AG04449 (cell line): ENCODE measurements at places on chromosomes 7 and 10.

DNA sequence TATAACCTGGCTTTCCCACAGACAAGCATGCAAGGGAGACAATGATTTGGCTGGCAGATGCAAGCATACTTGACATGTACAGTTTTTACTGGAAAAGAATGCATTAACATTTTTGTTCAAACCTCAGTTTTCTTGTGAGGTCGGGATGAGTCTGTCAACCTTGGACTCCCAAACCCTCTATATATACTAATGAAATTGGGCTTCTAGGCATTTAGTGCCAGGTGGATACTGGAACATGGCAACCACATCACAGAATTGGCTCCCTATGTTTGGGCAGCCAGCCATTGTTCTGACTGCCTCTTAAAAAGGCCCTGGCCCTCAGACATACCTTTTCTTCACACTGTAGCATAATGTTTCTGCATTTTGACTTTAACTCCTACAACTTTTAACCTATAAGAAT lies 39.1 kb downstream of the CDK6 start:
- no peak for DNase-seq

GRCh38 chr7:158265743-158266080 lies 321.9 kb downstream of the PTPRN2 start:
- no peak for DNase-seq

GRCh38 chr7:71229699-71230098 lies 97.8 kb downstream of the GALNT17 start:
- no peak for DNase-seq

DNA sequence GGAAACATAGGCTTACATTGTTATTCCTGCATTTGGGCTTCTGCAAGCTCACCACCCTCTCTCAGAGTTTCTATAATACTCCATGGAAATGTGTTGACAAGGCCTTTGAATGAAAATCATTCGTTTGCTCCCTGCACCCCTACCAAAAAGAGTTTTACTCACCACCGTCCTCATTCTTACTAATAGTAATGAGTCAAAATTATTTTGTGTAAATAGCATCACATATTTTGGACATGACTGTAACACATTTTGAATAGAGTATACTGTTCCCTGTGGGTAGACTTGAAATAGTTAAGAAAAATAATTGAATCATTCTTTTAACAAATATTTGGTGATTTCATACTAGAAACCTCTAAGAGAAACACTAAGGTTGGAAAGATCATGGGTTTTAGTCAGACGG lies 84.6 kb downstream of the AKAP9 start:
- peak; percentile 56 for DNase-seq

GRCh38 chr10:99532687-99533495 lies at the start of gene NKX2-3:
NKX2-3 (plus strand) TSS chr10:99532942; CDS start chr10:99533132, 190 bp downstream.
- DNase-seq, result no peak

DNA sequence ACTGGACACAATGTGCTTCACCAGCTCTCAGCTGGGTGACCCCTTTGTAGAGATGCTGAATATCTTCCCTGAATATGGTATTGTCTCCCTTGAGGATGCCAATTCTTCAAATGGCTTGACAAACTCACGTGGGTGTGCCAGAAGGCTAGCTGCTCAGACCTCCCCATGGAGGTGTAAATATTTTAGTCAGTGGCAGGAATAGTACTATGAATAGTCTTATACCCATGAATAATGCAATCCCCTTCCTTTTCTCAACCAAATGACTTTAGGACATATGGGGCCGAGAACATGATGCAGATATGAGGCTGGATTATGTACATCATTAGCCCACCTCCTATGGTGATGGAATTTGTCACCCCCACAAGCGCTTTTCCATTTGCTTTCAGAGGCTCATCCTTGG lies 401.8 kb downstream of the ADRA2A start:
- no peak for DNase-seq

DNA sequence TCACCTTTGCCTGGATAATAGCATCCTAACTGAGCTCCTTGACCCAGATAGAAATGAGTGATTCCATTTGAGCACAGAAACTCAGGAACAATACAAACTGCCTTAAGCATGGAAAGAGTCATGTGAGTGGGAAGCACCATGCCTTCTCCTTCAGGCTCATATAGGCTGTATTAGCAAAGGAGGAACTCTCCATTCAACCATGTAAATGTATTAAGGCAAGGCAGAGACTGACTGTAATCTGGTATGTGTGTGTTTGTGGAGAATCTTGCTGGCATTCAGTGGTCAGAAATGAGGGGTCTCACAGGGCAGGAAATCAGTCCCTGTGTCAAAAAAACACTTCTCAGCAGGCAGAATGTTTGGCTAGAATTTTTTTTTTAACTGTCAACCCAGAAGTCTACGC lies 40.2 kb downstream of the COA1 start:
- no peak for DNase-seq

DNA sequence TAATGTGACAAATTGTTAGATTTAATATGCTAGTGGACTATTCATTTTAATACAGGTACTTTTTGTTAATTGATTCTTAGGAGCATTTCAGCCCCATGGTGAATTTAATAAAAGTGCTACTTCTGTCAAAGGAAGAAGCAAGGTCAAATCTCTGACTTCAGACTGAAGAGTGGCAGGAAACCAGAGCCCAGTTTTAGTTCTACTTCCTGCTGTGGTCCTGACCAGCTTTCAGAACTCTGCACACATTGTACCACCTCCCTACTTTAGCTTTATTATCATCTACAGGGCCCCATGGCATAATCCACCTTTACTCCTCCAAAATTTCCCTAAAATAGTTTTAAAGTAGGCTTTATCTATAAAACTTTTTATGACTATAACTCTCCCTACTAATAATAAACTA lies 33.7 kb downstream of the CTTNBP2 start:
- DNase-seq, result no peak

DNA sequence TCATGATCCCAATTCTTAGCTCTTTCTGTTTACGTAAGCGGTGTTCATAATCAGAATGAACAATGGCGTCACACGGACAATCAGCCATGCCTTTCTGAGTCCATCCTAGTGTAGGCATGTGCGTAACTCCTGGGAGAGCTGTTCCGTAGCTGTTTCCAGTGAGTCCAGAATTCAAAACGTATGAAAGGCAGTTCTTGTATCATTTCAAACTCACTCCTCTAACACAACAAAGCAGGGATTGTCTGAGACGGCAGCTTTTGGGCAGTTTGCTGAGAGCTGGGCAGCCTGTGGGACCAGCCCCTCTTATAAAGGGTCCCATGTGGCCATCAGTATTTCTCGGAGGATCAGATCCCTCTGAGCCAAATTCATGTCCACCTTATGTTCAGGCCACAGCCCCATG lies 43.4 kb downstream of the PSPH start:
- DNase-seq, result no peak

DNA sequence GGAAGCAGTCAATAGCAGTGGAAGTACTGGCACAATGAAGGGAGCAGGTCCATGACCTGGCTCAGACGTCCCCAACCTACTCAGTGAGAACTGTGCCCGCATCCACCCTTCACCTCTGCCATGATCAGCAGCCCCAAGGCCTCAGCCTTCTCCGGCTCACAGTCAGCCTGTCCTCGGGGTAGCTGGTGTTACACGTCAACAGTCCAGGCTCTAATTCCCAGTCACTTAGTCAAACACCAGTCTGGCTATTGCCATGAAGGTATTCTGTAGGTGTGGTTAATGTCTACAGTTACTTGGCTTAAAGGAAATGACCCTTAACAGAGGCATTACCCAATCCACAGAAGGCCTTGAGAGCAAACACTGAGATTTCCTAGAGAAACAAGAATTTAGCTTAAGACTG lies 49.1 kb downstream of the GRB10 start:
- DNase-seq, result no peak

- DNase-seq, result no peak
These were observed 17.4 kb downstream of the TOMM7 start for GRCh38 chr7:22805227-22805626.

GRCh38 chr10:78332012-78332411 lies 298.3 kb downstream of the RPS24 start:
- no peak for DNase-seq

- no peak for DNase-seq
These were observed 144.4 kb upstream of the CELF2 start for GRCh38 chr10:10873289-10873688.

- DNase-seq, result no peak
These were observed 73.8 kb downstream of the RGS10 start for GRCh38 chr10:119468542-119469324.

GRCh38 chr10:90751107-90751997 lies 106.5 kb downstream of the HTR7 start:
- DNase-seq, result no peak

- peak; percentile 98 for DNase-seq
These were observed 44.8 kb downstream of the MYOF start for GRCh38 chr10:93437086-93437945.

GRCh38 chr7:101586078-101586905 lies 42.8 kb downstream of the MYL10 start:
- DNase-seq, result no peak

GRCh38 chr10:102121739-102122372 lies 1.7 kb upstream of the LDB1 start:
- no peak for DNase-seq

DNA sequence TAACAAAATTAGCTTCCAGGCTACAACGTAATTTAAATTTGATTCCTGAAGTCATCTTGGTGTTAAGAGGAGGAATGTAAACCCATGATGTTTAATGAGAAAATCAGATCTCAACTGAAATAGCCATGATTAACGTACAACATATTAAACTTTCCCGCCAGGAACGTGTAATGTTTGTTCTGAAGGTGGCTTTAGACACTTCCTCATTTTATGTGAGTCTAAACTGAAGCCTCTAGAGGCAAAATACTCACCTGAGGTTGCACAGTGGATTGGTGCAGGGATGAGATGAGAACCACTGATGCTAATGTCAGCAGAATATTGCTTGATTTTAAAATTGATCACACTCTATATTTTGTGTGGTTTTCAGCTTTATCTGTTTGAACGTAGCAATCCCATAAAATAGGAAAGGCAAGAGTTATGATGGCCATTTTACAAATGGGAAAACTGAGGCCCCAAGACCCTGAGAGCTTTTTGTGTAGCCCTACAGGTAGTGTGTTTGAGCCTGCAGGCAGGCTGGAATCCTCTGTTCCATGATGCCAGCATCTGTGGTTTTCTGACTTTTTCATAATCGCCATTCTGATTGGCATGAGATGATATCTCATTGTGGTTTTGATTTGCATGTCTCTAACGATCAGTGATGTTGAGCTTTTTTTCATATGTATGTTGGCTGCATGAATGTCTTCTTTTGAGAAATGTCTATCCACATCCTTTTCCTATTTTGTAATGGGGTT lies 243.7 kb upstream of the BMPER start:
- no peak for DNase-seq

- DNase-seq, result no peak
These were observed 312.5 kb upstream of the CHRM2 start for GRCh38 chr7:136555933-136556332.

DNA sequence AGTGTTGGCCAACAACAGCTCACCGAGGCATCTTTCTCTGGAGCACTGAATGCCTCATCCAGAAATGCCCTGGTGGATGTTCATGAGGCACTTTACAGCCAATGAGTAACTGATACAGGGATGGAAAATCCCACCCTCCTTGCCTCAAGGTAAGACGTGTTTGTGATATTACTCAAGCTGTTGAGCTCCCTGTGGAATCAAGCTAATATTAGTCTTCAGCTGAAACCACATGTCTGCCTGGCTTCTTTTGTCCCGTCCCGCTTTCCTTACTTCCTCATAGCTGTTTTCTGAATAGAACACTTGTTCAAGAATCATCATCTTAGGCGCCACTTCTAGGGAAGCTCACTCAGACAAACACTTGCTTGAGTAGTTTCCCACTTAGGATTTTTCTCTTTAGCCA lies 422.4 kb downstream of the INHBA start:
- no peak for DNase-seq

- no peak for DNase-seq
These were observed 40.7 kb upstream of the BET1 start for GRCh38 chr7:94044806-94045205.

- DNase-seq, result no peak
These were observed 254.9 kb downstream of the SKAP2 start for GRCh38 chr7:26609532-26609931.

GRCh38 chr7:84633-85020 lies 107.7 kb upstream of the FAM20C start:
- DNase-seq, result no peak

DNA sequence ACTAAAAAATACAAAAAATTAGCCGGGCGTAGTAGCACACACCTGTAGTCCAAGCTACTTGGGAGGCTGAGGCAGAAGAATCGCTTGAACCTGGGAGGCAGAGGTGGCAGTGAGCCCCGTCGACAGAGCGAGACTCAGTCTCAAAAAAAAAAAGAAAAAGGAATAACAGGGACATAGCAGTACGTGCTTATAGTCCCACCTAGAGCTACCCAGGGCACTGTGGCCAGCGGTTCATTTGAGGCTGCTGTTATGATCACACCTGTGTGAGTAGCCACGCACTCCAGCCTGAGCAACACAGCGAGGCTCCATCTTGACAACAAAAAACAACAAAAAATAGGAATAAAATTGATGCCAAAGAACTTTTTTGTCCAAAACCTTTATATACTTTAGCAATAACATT lies 17.1 kb downstream of the WAPL start:
- DNase-seq, result no peak

- DNase-seq, result peak; percentile 23
These were observed 141.9 kb downstream of the ADK start for GRCh38 chr10:74292871-74293427.

DNA sequence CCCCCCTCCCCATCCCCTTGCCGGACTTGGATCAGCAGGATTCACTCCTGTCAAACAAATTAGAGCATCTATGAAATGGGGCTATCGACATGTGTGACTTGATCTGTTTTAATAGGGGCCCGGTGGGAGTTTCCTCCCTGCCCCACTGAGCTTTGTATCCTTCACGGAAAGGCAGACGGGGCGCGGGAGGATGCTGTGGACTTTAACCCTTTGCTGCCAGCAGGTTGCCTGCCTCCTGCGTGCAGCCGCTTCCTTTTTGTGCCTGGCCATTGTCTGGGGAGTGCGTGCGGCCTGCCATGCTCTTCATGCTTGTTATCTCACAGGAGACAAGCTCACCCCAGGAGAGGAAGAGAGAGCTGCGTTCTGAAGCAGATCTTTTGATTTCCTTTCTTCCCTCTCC lies 512.8 kb upstream of the GALNT17 start:
- no peak for DNase-seq

- no peak for DNase-seq
These were observed 92.6 kb upstream of the TCF7L2 start for GRCh38 chr10:112857493-112857892.

- DNase-seq, result no peak
These were observed 22.4 kb upstream of the DMTF1 start for GRCh38 chr7:87129848-87130247.

DNA sequence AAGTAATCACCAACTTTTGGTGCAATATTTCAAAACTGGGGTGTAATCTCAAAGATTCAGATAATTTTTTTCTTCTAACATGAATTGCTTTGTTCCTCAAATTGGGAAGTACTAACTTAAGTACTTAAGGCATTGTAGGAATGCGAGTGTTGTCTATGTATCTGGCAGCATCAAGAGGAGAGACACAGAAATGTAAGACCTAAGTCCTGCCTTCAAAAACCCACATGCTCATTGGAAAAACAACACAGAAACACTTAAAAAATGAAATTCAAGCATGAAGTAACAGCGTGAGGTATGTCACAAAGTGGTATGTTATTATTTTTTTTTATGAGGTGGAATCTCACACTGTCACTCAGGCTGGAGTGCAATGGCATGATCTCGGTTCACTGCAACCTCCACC lies 288.5 kb downstream of the ZEB1 start:
- DNase-seq, result no peak

GRCh38 chr7:155764438-155764793 lies 47.8 kb downstream of the SHH start:
- no peak for DNase-seq
